ENCODE measurements at places on chromosomes 5 and 9.
A peak's percentile ranks its signal among the peaks of the same experiment; 100 is the strongest.

DNA sequence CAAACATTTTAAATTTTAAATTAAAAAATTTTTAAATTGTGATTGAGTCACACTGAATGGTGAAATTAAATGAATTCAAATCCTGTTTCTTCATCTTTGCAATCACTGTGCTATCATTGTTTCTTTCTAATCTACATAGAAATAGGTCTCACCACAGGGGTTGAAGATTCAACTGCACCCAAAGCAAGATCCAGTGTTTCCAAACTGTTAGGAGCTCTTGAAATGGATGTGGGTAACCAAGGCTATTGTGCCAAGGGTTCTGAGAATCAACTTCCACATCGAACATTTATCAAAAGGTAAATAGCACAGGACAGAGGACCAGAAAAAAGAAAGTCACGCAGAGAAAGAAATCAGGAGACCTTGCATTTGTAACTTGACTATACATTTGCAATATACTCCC lies 172.6 kb upstream of the RASEF start:
- no peak for DNase-seq

DNA sequence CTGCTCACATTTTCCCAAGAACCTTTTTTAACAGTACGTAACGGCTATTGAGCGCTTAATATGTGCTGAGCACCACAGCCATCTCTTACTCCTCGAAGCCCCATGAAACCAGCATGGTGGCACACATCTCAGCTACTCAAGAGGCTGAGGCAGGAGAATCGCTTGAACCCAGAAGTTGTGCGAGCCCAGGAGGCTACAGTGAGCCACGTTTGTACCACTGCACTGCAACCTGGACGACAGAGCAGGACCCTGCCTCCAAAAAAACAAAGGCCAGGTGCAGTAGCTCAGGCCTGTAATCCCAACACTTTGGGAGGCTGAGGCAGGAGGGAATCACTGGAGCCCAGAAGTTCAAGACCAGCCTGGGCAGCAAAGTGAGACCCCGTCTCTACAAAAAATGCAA lies 28.2 kb downstream of the AQP7 start:
- DNase-seq: no peak

DNA sequence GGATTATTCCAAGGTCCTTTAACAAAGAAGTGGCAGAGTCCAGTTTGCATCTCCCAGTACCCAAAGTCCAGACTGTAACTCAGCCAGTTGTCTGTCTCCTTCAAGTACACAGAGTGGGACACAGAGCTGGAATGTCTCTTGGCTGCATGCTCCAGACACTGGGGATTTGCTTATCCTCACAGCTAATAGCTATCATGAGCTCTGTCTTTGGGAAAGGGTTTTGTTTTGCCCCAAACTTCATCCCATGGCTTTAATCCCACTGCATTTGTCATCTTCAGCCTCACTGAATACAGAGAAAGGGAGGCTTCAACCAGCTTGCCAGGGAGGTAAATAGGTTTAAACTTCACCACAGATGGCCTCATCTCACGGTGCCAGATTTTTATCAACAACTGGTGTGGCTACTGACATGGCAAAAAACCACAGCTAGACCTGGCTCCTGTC lies 412.2 kb upstream of the SLC24A2 start:
- DNase-seq: no peak

- DNase-seq: no peak
These were observed 1.5 kb downstream of the GDNF start for GRCh38 chr5:37838152-37838932.

- DNase-seq: no peak
These were observed 43.3 kb downstream of the ANKRD33B start for GRCh38 chr5:10607023-10607665.

GRCh38 chr5:155532621-155533311 lies 519.2 kb downstream of the KIF4B start:
- no peak for DNase-seq

- no peak for DNase-seq
These were observed 379.2 kb downstream of the CTNND2 start for GRCh38 chr5:11525020-11525419.

DNA sequence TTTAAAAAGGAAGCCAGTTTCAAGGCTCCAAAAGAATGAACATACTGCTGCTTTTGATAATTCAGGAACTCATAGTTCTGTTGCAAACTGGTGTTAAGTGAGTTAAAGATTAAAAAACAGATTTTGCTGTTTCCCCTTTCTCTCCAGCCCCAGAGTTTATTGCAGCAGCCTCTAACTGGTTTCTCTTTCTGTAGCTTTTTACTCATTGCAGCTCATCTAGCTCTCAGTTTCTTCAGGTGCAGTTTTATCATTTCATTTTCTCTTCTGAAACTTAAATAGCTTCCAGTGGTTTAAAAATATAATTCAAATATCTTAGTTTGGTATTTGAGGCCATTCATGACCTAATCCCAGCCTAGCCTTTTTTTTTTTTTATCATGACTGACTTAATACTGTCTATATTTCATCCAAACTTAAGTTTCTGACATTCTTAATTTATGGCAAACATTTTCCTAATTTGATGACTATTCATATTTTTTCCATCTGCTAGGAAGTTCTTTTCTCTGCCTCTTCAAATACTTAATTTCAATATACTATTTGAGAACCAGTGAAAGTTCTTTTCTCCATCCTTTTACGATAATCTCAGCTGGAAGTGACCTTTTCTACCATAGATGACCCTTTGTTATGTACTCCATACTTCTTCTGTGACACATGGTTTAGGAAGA lies 252.7 kb upstream of the GRIA1 start:
- no peak for DNase-seq

DNA sequence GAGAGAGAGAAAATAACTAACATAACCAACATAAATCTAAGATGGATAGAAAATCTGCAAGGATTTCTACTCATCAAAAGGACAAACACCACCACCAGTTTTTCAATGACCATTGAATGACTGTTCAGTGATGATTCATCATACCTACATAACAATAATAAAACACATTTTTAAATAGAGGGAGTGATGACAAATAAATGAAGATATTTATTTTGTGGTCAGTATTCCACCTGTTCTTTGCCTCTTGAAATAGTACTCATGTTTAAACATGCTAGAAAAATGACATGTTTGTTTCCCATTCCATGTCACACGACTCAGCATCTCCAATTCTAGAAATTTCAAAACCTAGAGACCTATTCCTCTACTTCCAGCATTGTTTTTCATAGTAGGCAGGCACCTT lies 34.6 kb upstream of the ADAMTS16 start:
- DNase-seq: no peak

DNA sequence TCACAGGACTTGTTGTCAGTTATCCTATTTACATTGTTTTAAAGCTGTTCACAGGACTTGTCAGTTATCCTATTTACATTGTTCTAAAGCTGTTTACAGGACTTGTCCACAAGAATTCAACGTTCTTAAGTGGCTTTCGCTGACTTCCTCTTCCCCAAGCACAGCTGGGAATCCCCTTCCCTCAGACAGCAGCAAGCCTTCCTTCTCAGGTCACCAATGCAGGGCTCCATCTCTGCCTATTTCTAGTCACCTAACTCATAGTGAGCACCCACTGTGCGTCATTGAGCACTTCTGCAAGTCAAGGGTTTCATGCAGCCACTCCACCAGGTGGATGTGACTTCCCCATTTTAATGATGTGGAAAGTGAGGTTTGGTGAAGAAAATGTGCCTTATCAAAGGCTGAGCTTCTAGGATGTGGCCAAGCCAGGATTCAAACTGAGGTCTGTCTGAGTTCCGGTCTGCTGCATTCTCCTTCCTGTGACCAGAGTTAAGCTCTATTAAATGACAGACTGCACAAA lies 109.8 kb upstream of the ZNF462 start:
- peak; percentile 21 for DNase-seq

DNA sequence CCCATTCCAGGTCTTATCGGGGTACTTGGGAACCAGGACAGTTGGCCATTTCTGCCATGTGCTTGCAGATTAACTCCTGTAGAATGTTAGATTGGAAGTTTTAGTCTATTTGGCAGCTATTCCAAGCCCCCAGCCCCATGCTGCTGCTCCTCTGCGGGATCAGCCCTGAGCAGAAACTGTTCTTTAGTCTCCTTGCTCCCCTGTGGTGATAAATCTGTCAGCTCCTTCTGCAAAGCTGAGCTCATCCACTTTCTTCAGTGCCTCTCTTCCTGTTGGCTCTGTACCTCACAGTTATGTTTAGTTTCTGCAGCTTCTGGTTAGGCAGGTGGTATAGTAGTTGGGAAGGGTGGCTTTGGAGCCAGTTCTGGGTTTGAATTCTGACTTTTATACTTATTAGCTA lies 170.4 kb downstream of the GRIA1 start:
- DNase-seq: no peak

DNA sequence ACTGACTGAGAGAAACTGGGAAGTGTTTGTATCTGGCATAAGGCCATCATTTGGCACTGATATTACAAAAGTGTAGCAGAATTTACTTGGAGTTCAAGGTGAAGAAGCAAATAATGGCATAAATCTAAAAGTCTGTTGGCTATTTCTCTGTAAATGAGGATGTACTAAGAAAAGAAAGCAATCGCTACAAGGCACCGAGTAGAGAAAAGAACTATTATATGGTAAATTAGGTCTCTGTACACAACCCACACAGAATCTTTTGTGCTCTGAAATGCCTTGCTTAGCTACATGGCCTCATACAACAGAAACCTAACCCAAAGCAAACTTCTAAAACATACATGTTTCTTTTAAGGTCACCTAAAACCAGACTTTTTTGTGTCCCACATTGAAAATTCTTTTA lies 290.1 kb upstream of the WWC1 start:
- no peak for DNase-seq

- DNase-seq: no peak
These were observed 9.6 kb upstream of the FSD1L start for GRCh38 chr9:105438141-105438806.

- no peak for DNase-seq
These were observed 41.8 kb downstream of the RAPGEF1 start for GRCh38 chr9:131697908-131698617.

GRCh38 chr9:8816361-8816760 lies 1016.8 kb upstream of the DMAC1 start:
- DNase-seq: no peak

GRCh38 chr9:30758726-30759446 lies 1625.6 kb upstream of the ACO1 start:
- DNase-seq: no peak

DNA sequence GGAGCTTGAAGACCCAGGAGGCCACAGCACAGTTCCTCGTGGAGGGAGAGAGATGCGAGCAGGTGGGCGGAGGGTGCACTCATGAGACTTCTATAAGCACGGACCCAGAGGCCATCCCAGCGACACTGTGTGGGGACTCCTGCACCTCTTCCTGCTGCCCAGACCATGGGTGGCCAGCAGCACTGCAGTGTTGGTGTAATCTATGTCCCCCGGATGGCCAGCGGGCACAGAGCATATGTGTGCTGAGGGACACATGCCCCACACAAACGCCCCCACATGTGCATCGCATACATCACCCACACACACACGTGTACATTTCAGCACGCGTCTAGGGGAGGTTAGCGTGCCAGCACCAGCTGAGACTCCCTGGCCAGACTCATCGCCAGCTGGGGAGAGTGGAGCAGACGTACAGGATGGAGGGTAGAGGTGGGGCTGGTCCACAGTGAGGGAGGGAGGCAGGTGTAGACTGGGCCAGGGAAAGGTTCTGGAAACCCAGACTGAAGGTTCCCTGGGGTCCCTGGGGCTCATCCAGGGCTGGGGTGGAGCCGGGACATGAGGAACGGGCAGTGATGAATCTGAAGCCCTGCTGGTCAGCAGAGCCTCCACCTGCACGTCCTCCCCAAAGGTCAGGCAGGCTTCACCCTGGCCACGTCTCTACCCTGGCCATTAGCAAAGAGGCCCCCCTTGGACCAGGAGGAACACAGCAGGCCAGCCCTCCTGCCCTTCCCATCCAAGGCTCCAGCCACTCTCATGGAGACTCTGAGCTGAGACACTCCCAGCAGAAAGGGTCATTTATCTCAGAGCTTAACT lies 27.6 kb downstream of the ADAMTS2 start:
- DNase-seq: no peak

DNA sequence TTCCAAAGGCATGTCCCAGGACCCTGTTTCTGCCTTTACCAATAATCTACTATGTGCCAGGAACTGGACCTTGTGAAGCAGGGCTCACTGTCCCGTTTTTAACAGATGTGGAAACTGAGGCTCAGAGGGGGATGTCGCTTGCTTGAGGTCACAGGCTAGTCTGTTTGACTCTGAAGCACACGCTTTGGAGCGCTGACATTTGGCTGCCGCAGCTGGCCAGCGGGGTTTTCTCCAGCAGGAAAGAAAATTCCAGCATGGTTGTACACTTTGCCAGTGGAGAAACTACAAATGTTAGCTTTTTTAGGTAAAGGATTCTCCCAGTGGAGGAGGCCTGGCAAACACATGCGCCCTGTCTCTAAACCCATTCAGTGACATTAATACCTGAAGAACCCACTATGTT lies 50.5 kb downstream of the SH3PXD2B start:
- DNase-seq: no peak

- DNase-seq: peak; percentile 66
These were observed 30.5 kb downstream of the TGFBR1 start for GRCh38 chr9:99135456-99135855.

GRCh38 chr9:33102551-33103210 lies 26.2 kb upstream of the SMU1 start:
- DNase-seq: no peak

GRCh38 chr9:135815830-135816650 lies 91.3 kb downstream of the CAMSAP1 start:
- no peak for DNase-seq

DNA sequence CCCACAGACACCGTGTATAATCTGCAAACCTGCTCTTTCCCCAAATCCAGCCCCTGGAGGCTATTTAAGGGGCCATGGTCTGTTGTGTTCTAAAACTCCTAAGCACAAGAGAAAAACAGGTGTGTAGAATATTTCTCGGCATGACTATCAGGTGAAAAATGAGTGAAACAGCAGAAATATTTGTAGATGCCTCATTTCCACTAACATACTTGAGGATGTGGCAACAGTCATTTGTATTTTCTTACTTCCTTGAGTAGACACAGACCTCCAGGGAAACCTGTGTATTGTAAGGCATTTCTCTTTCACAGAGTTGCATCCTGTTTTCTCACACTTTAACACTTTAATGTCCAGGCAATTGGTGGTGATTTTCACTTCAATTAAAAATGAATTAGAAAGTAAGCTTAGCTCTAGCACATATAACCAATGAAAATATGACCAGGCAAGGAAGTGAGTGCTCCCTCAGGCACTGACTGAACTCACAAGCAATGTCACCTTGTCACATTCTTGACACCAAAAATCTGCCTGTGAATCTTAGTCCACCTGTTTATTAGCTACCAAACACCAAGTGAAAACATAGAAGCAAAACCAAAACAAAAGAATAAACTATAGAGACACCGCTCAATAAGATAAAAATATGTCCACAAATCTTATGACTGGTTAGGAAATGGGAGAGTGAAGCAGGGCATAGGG lies 64.4 kb downstream of the DIRAS2 start:
- DNase-seq: no peak

GRCh38 chr9:973295-973834 lies 3.1 kb upstream of the DMRT3 start:
- DNase-seq: no peak

GRCh38 chr5:27020973-27021372 lies 17.4 kb downstream of the CDH9 start:
- DNase-seq: no peak

GRCh38 chr5:122180863-122181548 lies 51.7 kb downstream of the ZNF474 start:
- no peak for DNase-seq

GRCh38 chr5:159240301-159240870 lies 22.7 kb upstream of the UBLCP1 start:
- DNase-seq: no peak

- no peak for DNase-seq
These were observed 67.6 kb downstream of the ARHGEF28 start for GRCh38 chr5:73693573-73694061.
